ENCODE measurements at places on chromosomes 1 and 21.

GRCh38 chr21:37249112-37249904 lies 17.8 kb downstream of the VPS26C start:
- DNase-seq: no peak

- DNase-seq: no peak
These were observed 46.9 kb downstream of the PKN2 start for GRCh38 chr1:88730995-88731394.

DNA sequence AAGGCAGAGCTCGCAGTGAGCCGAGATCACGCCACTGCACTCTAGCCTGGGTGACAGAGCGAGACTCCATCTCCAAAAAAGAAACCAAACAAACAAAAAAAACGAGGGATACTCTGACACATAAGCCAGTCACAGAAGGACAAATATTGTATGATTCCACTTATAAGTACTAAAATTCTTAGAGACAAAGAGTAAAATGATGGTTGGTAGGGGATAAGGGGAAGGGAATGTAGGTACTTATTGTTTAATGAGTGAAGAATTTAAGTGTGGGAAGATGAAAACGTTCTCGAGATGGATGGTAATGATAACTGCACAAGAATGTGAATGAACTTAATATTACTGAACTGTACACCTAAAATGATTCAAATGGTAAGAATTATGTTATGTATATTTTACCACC lies 66.7 kb upstream of the GUCA2A start:
- DNase-seq: no peak

- DNase-seq: no peak
These were observed 113.7 kb upstream of the WARS2 start for GRCh38 chr1:119254067-119254720.

- no peak for DNase-seq
These were observed 4.0 kb downstream of the FAAP20 start for GRCh38 chr1:2190491-2190976.
